ENCODE measurements at places on chromosomes 3 and 15. TPM values are rescaled to one million over a fixed set of nuclear protein-coding genes. Genes with fewer than 3 reads are reported as not detected.

The RBPMS2 gene
- not detected for total RNA-seq

The SGO1 gene
- 35.6 TPM for total RNA-seq

DNA sequence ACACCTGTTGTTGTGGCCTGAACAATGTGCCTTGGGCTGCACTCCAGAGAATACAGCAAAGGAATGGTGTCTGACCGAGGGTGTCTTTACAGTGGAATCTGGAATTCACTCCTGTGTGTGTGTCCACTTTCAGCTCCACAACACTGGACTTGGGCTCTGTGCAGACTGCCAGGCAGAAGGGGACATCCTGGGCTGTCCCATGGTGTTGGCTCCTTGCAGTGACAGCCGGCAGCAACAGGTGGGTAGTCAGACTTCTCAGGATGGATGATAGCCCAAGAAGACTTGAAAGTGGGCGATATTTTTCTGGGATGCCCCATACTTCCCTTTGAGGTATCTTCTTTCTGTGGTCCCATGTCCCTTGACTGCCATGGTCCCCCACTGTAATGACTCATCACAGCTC is 45.0 kb downstream of the DPH3 start:
- peaks cover 3% of the 10 kb centered on the region for H3K27me3 ChIP-seq
- peaks cover 2% of the 10 kb centered on the region for H3K36me3 ChIP-seq
- H3K4me1 ChIP-seq = peaks cover 2% of the 10 kb centered on the region
- DNase-seq = no peak
- no peak overlapping the region for H3K4me3 ChIP-seq
- H3K27ac ChIP-seq = no peak overlapping the region

GRCh38 chr15:83813682-83814081 is 159.8 kb downstream of the ADAMTSL3 start:
- no peaks in the 10 kb centered on the region for H3K4me1 ChIP-seq
- H3K27me3 ChIP-seq = no peaks in the 10 kb centered on the region
- no peaks in the 10 kb centered on the region for H3K36me3 ChIP-seq

DNA sequence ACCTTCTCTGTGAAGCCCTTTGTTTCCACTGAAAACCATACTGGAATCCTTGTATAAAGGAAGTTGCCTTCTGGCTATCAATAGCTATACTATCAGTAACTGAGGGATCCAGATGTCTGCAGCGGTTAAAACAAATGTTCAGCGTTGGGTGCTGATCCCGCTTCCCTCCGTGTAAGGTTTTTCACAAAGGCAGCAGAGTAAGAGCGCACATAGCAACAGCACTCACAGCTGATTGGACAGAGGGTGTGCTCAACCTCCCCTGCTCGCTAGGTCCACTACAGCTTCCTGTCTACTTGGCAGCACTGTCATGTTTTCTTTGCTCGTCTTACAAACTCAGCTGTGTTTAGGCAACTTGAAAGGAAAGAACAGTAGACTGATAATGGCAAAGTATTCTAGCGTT is 27.3 kb downstream of the ATOSA start:
- peaks cover 9% of the 10 kb centered on the region for H3K4me1 ChIP-seq
- peaks cover 28% of the 10 kb centered on the region for H3K36me3 ChIP-seq
- no peaks in the 10 kb centered on the region for H3K27me3 ChIP-seq
- DNase-seq = peak; percentile 47

Data from activated CD4-positive, alpha-beta T cell treated with anti-CD3 and anti-CD28 coated beads, Interleukin-2, amount 10 ng/mL, durations not matched to agents 7 days and 5 days (primary cell).